T-helper 17 cell (primary cell): ENCODE measurements at places on chromosomes 7 and 10.
A peak's percentile ranks its signal among the peaks of the same experiment; 100 is the strongest.

DNA sequence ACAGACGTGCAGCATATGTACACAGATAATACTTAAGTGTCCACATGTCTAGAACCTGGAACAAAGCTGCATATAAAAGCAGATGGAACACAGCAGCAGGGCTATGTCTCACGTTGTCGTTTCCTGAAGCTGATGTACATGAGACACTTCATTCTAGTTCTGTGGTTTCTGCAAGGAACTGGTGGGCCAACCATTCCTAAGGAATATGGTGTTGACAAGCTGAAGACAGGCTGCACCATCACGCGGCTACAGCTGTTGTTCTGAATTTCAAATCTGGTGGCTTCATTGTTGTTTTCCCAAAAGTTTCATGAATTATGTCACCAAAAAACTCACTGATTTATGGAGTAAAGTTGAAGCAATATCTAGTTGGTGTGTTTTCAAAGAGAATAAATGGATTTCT is 33.7 kb downstream of the PRKAG2 start:
- H3K27me3 ChIP-seq = no peaks in the 10 kb centered on the region
- H3K4me1 ChIP-seq = peaks cover 7% of the 10 kb centered on the region
- no peaks in the 10 kb centered on the region for H3K36me3 ChIP-seq
- no peak for DNase-seq

DNA sequence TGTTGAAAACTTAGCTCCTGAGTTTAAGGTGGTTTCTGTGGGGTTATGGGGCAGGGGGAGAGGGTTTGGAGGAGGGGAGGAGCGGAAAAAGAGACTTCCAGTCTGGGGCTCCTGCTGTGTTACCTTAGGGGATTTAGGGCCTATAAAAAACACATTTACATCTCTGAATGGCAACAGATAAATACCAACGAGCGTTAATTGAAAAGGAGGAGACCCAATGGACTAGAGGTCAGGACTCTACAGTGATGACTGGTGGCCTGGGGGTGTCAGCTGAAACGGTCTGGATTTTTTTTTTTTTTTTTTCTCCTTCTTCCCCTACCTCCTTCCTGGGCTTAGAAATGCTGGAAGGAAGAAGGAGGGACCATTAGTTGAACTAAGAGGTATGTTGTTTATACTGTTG is 47.4 kb downstream of the AUTS2 start:
- H3K36me3 ChIP-seq = no peaks in the 10 kb centered on the region
- no peak for DNase-seq
- no peaks in the 10 kb centered on the region for H3K27me3 ChIP-seq
- H3K4me3 ChIP-seq = no peak overlapping the region
- H3K4me1 ChIP-seq = peaks cover 2% of the 10 kb centered on the region

DNA sequence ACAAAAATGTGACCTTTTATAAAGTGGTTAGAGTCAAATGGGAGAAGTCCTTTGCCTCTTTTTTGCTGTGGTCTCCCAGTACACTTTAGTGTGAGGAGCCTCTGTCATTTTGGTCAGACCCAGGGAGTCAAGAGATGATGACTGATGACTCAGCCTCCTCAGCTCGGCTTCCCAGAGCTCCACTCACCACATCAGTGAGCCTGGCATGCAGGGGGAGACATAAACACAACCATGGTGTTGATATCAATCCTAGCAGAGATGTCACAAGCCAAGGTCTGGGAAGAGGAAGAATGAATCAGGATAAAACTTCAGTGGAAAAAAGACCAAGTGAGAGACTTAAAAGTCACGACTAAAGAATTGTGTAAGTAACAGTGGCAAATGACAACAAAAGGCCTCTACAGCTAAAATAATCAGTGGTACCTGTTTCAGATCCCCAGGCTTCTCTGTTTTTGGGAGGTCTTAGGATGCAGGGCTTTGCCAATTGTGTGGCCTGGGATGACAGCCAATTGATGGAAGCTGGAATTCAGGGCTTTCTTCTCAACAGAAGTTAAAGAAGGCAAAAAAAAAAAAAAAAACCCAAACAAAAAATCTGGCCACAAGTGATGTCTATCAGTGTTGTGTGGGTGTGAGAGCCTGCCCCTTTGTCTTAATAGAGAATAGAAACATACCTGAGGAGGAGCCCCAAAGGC is 50.2 kb downstream of the TFAM start:
- H3K27ac ChIP-seq = no peak overlapping the region
- no peak for DNase-seq
- peaks cover 3% of the 10 kb centered on the region for H3K36me3 ChIP-seq
- H3K27me3 ChIP-seq = peaks cover 23% of the 10 kb centered on the region

DNA sequence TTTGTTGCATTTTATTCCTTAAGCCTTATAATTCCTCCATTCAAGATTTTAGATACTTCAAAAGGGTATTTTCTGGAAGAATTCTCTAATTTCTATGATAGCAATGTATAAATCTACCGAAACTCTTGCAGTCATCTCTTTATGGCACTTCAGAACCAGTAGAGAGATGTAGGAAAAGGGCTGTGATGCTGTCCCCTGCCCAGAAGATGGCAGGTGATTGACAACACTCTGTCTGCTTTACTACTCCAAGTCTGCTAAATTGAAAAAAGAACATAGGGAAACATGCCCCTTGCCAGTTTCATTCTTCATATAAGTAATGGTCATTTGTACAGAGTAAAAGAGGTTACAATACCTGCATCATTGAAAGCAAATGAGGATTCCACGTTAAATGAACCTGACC is 5.1 kb downstream of the TCTN3 start:
- no peak overlapping the region for H3K4me3 ChIP-seq
- DNase-seq = no peak
- H3K27ac ChIP-seq = no peak overlapping the region

- H3K4me3 ChIP-seq = no peak overlapping the region
- H3K4me1 ChIP-seq = peaks cover 14% of the 10 kb centered on the region
- H3K27ac ChIP-seq = no peak overlapping the region
- H3K36me3 ChIP-seq = peaks cover 11% of the 10 kb centered on the region
- no peak for DNase-seq
- no peaks in the 10 kb centered on the region for H3K27me3 ChIP-seq
Observed at GRCh38 chr7:151779678-151780077, 97.2 kb downstream of the PRKAG2 start.

GRCh38 chr7:98251231-98251600 is 816 bp downstream of the TECPR1 start:
- H3K4me3 ChIP-seq = peak overlapping the region; percentile 93
- H3K4me1 ChIP-seq = peaks cover 48% of the 10 kb centered on the region
- peak; percentile 18 for DNase-seq
- no peaks in the 10 kb centered on the region for H3K27me3 ChIP-seq
- peak overlapping the region; percentile 94 for H3K27ac ChIP-seq
- H3K36me3 ChIP-seq = no peaks in the 10 kb centered on the region

GRCh38 chr10:99754670-99755069 is 22.6 kb downstream of the CUTC start:
- H3K36me3 ChIP-seq = peaks cover 19% of the 10 kb centered on the region
- H3K4me3 ChIP-seq = no peak overlapping the region
- no peaks in the 10 kb centered on the region for H3K27me3 ChIP-seq
- no peak overlapping the region for H3K27ac ChIP-seq

- no peak for DNase-seq
- no peak overlapping the region for H3K4me3 ChIP-seq
- no peaks in the 10 kb centered on the region for H3K36me3 ChIP-seq
- no peak overlapping the region for H3K27ac ChIP-seq
- no peaks in the 10 kb centered on the region for H3K4me1 ChIP-seq
- H3K27me3 ChIP-seq = peaks cover 17% of the 10 kb centered on the region
Observed at GRCh38 chr10:77247031-77247990, 390.3 kb downstream of the KCNMA1 start.

- no peaks in the 10 kb centered on the region for H3K27me3 ChIP-seq
- H3K4me1 ChIP-seq = peaks cover 33% of the 10 kb centered on the region
- no peaks in the 10 kb centered on the region for H3K36me3 ChIP-seq
- no peak for DNase-seq
Observed at GRCh38 chr10:79259834-79260233, 87.4 kb upstream of the PPIF start.

DNA sequence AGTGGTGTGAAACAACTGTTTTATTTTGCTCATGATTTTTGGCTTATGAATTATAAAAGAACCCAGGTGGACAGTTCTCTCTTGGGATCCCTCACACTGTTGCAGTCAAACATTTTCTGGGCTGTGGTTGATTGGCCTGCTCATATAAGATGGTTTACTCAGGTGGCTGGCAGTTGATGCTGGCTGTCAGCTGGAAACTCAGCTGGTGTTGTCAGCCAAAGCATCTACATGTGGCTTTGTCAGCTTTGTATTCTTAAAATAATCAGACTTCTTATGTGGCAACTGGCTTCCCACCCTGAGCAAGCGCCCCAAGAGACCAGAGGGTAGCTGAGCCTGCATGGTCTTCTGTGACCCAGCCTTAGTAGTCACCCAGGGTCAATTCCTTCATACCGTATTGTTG is 534.7 kb downstream of the NRG3 start:
- DNase-seq = no peak
- H3K27me3 ChIP-seq = no peaks in the 10 kb centered on the region
- H3K4me3 ChIP-seq = no peak overlapping the region
- no peaks in the 10 kb centered on the region for H3K36me3 ChIP-seq
- H3K27ac ChIP-seq = no peak overlapping the region

- no peak overlapping the region for H3K4me3 ChIP-seq
- H3K27ac ChIP-seq = no peak overlapping the region
- DNase-seq = no peak
- no peaks in the 10 kb centered on the region for H3K4me1 ChIP-seq
- H3K27me3 ChIP-seq = no peaks in the 10 kb centered on the region
Observed at GRCh38 chr10:24153031-24153430, 55.9 kb upstream of the KIAA1217 start.

DNA sequence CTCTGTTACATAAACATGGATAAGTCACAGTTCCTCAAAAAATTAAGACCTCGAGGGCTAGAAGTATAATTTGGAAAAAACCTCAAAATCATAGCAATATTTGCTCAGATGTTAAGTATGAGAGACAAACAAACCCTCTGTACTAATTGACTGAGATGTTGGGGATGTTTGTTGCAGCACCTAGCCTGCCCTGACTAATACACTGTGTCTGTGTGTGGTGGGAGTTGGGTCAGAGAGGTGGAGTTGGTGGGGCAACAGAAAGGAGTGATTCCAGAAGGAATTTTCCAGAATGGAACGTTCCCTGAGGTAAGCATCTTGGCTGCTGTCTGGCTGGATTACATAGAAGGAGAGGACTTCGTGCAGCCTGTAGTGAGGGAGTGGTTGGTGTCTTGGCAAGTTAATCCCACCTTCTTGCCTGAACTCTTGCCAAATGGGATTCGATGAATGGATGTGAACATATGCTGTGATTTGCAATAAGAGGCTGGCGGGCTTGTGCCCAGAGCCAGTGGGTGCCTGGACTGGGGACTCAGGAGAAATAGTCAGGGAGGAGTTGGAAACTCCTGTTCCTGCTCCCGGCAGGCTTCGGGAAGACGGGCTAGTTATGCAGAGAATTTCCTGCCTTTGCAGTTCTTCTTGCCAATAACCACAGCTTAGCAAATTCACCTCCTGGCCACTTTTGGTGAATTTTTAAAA is 9.3 kb upstream of the FAM180A start:
- DNase-seq = no peak
- no peak overlapping the region for H3K4me3 ChIP-seq
- H3K36me3 ChIP-seq = peaks cover 4% of the 10 kb centered on the region
- H3K27ac ChIP-seq = no peak overlapping the region

DNA sequence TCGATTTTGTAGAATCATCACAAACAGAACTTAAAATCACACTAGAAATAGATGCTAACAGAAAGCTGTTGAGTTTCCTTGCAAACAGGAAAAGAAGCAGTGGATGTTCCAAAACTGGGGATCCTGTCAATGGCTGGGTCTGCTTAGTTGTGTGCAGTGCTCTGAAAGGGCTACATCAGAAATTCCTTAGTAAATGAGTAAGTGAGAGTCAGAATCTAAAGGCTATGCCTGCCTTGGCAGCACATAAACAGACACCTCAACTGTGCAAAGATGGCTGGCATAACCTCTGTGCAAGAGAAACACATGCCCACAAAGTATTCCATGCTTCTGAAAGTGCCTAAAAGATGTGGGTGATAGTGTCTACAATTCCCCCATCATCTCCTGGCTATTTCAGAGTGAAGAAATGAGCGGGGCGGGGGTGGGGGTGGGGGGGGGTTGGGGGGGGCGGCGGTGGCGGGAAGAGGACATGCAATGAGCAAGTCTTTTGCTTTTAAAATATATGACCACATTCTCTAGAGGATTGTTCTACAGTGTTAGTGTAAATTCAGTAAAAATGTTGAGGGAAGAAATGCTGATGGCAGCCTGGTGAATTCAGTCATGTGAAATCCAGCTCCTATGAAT is 138.1 kb upstream of the LAMB4 start:
- H3K27me3 ChIP-seq = peaks cover 22% of the 10 kb centered on the region
- DNase-seq = no peak
- no peak overlapping the region for H3K27ac ChIP-seq
- no peak overlapping the region for H3K4me3 ChIP-seq
- H3K36me3 ChIP-seq = no peaks in the 10 kb centered on the region

DNA sequence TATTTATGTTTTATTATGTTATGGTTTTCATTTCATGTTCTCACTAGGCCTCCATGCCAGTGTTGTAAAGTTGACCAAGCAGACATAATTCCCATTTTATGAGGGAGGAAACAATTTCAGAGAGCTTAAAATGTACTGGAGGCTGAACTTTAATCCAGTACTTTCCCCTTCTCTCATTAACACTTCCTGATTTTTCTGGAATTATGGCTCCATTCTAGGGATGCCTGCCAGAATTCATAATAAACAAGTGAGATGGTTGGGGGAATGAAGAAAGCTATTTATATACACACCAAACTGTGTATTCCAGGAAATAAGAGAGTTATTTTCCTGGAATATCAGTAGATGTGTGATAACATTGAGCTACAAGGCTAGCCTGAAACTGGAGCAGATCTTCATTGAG is 6.9 kb downstream of the TMEM236 start:
- H3K4me1 ChIP-seq = peaks cover 5% of the 10 kb centered on the region
- H3K36me3 ChIP-seq = no peaks in the 10 kb centered on the region
- no peak for DNase-seq

GRCh38 chr10:132687181-132687892 is 98.6 kb downstream of the NKX6-2 start:
- H3K27me3 ChIP-seq = no peaks in the 10 kb centered on the region
- peaks cover 15% of the 10 kb centered on the region for H3K4me1 ChIP-seq
- H3K27ac ChIP-seq = no peak overlapping the region
- peak; percentile 2 for DNase-seq

GRCh38 chr10:51846856-51847506 is 147.6 kb upstream of the CSTF2T start:
- no peaks in the 10 kb centered on the region for H3K36me3 ChIP-seq
- H3K4me3 ChIP-seq = no peak overlapping the region
- H3K27ac ChIP-seq = no peak overlapping the region
- no peak for DNase-seq
- H3K27me3 ChIP-seq = no peaks in the 10 kb centered on the region

GRCh38 chr7:34062341-34062740 is 157.0 kb downstream of the BMPER start:
- DNase-seq = no peak
- peaks cover 4% of the 10 kb centered on the region for H3K27me3 ChIP-seq
- H3K4me1 ChIP-seq = no peaks in the 10 kb centered on the region
- H3K27ac ChIP-seq = no peak overlapping the region

GRCh38 chr7:44080686-44081265 is 1.6 kb downstream of the POLM start:
- H3K27me3 ChIP-seq = no peaks in the 10 kb centered on the region
- peak overlapping the region; percentile 89 for H3K4me3 ChIP-seq
- DNase-seq = no peak
- H3K27ac ChIP-seq = peak overlapping the region; percentile 98

GRCh38 chr7:40599836-40600235 is 465.0 kb downstream of the SUGCT start:
- H3K27me3 ChIP-seq = no peaks in the 10 kb centered on the region
- no peak overlapping the region for H3K27ac ChIP-seq
- H3K4me3 ChIP-seq = no peak overlapping the region
- no peak for DNase-seq
- no peaks in the 10 kb centered on the region for H3K4me1 ChIP-seq

- no peak overlapping the region for H3K27ac ChIP-seq
- DNase-seq = no peak
- no peak overlapping the region for H3K4me3 ChIP-seq
Observed at GRCh38 chr10:15720635-15721287, 1.0 kb upstream of the ITGA8 start.
